ENCODE measurements at places on chromosomes 3 and 15.
A peak's percentile ranks its signal among the peaks of the same experiment; 100 is the strongest.

- H3K4me1 ChIP-seq: no peaks in the 10 kb centered on the region
- no peaks in the 10 kb centered on the region for H3K36me3 ChIP-seq
These were observed 83.4 kb downstream of the GABRB3 start for GRCh38 chr15:26689462-26689861.

GRCh38 chr3:40649346-40649745 lies 124.6 kb downstream of the ZNF621 start:
- no peak overlapping the region for H3K27ac ChIP-seq
- H3K36me3 ChIP-seq: no peaks in the 10 kb centered on the region
- H3K4me1 ChIP-seq: no peaks in the 10 kb centered on the region
- no peak overlapping the region for H3K4me3 ChIP-seq
- no peaks in the 10 kb centered on the region for H3K27me3 ChIP-seq

- no peak for DNase-seq
- no peak overlapping the region for H3K27ac ChIP-seq
- no peaks in the 10 kb centered on the region for H3K4me1 ChIP-seq
- no peaks in the 10 kb centered on the region for H3K27me3 ChIP-seq
- no peaks in the 10 kb centered on the region for H3K36me3 ChIP-seq
- H3K4me3 ChIP-seq: no peak overlapping the region
These were observed 70.7 kb downstream of the CHRD start for GRCh38 chr3:184450547-184450946.

GRCh38 chr3:32480604-32481003 lies 22.0 kb downstream of the CMTM6 start:
- H3K4me1 ChIP-seq: no peaks in the 10 kb centered on the region
- no peak overlapping the region for H3K4me3 ChIP-seq

DNA sequence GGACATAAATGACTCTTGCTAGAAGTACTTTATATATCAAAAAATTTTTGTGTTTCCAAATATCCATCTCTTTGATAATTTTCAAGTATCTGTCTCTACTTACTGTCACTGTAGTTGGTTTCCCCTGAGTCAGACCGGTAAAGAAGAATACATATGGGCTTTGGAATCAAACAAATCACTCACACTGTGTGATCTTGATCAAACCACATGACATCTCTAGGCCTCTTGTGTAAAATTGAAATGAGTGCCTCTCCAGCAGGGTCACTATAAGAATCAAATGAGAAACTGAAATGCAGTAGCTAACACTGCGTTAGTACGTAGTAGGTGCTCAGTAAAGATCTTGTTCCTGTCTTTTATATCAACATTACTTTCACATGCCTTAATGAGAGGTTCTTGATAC lies 314.6 kb upstream of the STT3B start:
- peaks cover 71% of the 10 kb centered on the region for H3K4me1 ChIP-seq
- H3K36me3 ChIP-seq: no peaks in the 10 kb centered on the region
- DNase-seq: no peak

GRCh38 chr3:150449169-150449721 lies 41.1 kb downstream of the TSC22D2 start:
- H3K4me1 ChIP-seq: peaks cover 4% of the 10 kb centered on the region
- no peak for DNase-seq
- no peaks in the 10 kb centered on the region for H3K27me3 ChIP-seq
- peak overlapping the region; percentile 6 for H3K27ac ChIP-seq
- H3K4me3 ChIP-seq: no peak overlapping the region

DNA sequence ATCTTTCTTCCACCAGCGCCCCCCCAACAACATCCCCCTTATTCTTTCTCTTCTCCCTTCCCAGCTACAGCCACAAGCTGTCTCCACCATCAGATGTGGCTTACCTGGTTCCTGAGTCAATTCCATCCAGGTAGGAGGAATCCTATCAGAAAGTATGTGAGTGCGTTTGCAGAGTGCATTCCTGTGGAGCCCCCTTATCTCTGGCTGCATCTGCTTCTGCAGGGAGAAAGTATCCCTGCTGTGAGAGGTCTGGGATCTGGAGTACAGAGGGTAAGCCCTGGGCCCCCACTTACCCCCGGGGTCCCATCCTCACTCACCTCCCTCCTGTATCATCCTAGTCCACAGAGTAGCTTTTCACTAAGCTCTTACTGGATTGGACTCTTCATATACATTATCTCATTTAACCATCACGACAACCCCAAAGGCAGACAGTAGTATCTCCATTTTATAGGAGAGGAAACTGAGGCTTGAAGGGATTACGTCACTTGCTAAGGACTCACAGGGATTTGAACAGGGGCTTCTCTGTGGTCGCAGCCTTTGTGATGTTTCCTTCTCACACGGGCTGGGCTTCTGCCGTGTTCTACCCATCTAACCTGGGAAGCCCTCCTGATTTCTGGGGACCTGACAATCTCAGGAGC lies 22.2 kb upstream of the MAGEF1 start:
- no peak overlapping the region for H3K27ac ChIP-seq
- no peaks in the 10 kb centered on the region for H3K4me1 ChIP-seq
- no peaks in the 10 kb centered on the region for H3K36me3 ChIP-seq
- no peaks in the 10 kb centered on the region for H3K27me3 ChIP-seq
- no peak overlapping the region for H3K4me3 ChIP-seq

- peaks cover 24% of the 10 kb centered on the region for H3K36me3 ChIP-seq
- peaks cover 16% of the 10 kb centered on the region for H3K4me1 ChIP-seq
- no peak overlapping the region for H3K4me3 ChIP-seq
- no peaks in the 10 kb centered on the region for H3K27me3 ChIP-seq
- no peak for DNase-seq
- H3K27ac ChIP-seq: no peak overlapping the region
These were observed 20.4 kb downstream of the SEC61A1 start for GRCh38 chr3:128072454-128073184.

GRCh38 chr3:59542276-59542675 lies 492.5 kb upstream of the CFAP20DC start:
- no peak overlapping the region for H3K4me3 ChIP-seq
- H3K27me3 ChIP-seq: no peaks in the 10 kb centered on the region
- DNase-seq: no peak
- H3K36me3 ChIP-seq: no peaks in the 10 kb centered on the region

- no peaks in the 10 kb centered on the region for H3K36me3 ChIP-seq
- H3K27me3 ChIP-seq: peaks cover 21% of the 10 kb centered on the region
- no peak overlapping the region for H3K4me3 ChIP-seq
These were observed 3.8 kb downstream of the GPR156 start for GRCh38 chr3:120281261-120281660.

GRCh38 chr15:100687582-100688141 lies 85.3 kb downstream of the ASB7 start:
- no peak overlapping the region for H3K27ac ChIP-seq
- no peak overlapping the region for H3K4me3 ChIP-seq
- DNase-seq: no peak
- no peaks in the 10 kb centered on the region for H3K36me3 ChIP-seq
- no peaks in the 10 kb centered on the region for H3K27me3 ChIP-seq
- H3K4me1 ChIP-seq: no peaks in the 10 kb centered on the region

DNA sequence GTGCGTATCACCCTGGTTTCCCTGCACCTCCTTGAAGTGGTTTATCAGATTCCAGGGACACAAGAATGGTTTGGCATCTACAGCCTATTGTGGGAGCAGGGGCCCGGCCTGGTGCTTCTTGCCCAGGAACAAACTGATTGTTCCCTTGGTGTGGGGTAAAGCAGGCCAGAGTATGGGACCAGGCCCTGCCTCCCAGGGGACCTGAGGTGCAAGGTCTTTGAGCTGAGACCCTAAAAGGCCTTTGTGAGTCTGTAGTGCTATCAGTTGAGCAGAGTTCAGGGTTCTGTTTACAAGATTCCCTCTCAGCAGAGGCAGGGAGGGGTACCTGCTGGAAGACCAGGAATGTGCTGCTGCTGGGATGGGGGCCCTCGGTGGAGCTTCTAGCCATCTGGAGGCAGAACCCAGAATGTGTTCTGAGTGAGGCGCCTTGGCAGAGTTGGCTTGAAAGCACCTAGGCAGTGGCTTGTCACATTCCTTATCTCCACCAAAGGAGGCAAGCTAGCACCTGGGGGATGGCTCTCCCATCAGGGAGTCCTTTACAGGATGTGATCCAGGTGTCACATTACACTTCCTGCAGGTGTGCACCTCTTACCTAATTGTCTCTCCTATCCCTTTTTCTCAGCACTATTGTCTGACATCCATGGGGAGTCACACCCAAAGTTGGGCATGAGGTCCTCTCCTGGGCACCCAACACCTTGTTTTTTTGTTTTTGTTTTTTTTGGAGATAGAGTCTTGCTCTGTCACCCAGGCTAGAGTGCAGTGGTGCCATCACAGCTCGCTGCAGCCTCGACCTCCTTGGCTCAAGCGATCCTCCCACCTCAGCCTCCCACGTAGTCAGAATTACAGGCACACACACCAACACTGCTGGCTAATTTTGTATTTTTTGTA lies 13.1 kb downstream of the FLNB start:
- no peaks in the 10 kb centered on the region for H3K27me3 ChIP-seq
- no peak overlapping the region for H3K27ac ChIP-seq
- H3K4me1 ChIP-seq: no peaks in the 10 kb centered on the region

- no peak overlapping the region for H3K4me3 ChIP-seq
- no peak for DNase-seq
- no peak overlapping the region for H3K27ac ChIP-seq
- no peaks in the 10 kb centered on the region for H3K4me1 ChIP-seq
- peaks cover 3% of the 10 kb centered on the region for H3K27me3 ChIP-seq
These were observed 67.5 kb upstream of the TSEN2 start for GRCh38 chr3:12416731-12417130.

- no peaks in the 10 kb centered on the region for H3K36me3 ChIP-seq
- H3K4me3 ChIP-seq: no peak overlapping the region
- H3K27ac ChIP-seq: no peak overlapping the region
- DNase-seq: no peak
These were observed 163.6 kb upstream of the NDN start for GRCh38 chr15:23850666-23851065.

DNA sequence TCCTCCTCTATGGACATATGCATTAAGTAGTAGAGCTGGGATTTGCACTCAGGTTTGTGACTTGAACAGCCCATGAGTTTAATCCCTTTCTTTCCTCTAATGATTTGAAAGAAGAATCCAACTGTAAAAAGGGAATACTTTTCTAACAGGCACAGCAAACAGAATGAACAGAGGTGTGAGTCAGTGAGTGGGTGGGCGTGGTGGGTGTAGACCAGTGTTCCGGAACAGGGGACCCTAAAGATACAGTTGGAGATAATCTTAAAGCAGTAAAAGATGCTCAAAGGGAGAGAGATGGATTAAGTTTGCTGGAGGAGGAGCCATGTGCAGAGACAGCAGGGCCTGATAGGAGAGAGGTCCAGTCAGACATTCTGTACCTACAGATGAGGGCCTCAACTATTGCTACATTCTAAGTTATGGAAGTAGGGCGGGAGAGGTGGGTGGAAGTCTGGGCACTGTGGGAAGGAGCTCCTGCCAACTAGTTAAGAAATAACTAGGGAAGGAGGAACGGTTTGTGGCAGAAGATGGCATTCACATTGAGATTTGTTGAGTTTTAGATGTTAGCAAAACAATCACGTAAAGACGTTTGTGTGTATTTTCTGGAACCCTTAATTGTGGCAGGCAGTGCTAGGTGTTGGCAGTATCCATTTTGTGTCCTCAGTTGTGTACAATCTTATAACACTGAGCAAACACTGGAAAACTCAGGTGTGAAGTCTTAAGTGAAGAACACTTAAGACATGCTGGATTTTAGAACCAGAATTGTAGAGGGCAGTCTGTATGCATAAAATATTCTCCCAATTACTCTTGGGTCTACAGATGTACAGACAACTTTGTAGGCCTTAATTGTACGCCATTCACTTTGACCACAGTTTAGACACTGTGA lies 511.0 kb downstream of the GRM7 start:
- no peak overlapping the region for H3K27ac ChIP-seq
- no peaks in the 10 kb centered on the region for H3K4me1 ChIP-seq
- H3K4me3 ChIP-seq: no peak overlapping the region

GRCh38 chr15:100926971-100927756 lies 8.0 kb downstream of the LRRK1 start:
- no peaks in the 10 kb centered on the region for H3K27me3 ChIP-seq
- H3K36me3 ChIP-seq: no peaks in the 10 kb centered on the region
- H3K27ac ChIP-seq: no peak overlapping the region
- no peaks in the 10 kb centered on the region for H3K4me1 ChIP-seq
- H3K4me3 ChIP-seq: no peak overlapping the region
- no peak for DNase-seq

GRCh38 chr15:85837011-85837433 lies 42.3 kb upstream of the KLHL25 start:
- H3K27me3 ChIP-seq: no peaks in the 10 kb centered on the region
- H3K36me3 ChIP-seq: no peaks in the 10 kb centered on the region
- H3K4me1 ChIP-seq: peaks cover 4% of the 10 kb centered on the region
- no peak overlapping the region for H3K27ac ChIP-seq
- no peak for DNase-seq
- H3K4me3 ChIP-seq: no peak overlapping the region

DNA sequence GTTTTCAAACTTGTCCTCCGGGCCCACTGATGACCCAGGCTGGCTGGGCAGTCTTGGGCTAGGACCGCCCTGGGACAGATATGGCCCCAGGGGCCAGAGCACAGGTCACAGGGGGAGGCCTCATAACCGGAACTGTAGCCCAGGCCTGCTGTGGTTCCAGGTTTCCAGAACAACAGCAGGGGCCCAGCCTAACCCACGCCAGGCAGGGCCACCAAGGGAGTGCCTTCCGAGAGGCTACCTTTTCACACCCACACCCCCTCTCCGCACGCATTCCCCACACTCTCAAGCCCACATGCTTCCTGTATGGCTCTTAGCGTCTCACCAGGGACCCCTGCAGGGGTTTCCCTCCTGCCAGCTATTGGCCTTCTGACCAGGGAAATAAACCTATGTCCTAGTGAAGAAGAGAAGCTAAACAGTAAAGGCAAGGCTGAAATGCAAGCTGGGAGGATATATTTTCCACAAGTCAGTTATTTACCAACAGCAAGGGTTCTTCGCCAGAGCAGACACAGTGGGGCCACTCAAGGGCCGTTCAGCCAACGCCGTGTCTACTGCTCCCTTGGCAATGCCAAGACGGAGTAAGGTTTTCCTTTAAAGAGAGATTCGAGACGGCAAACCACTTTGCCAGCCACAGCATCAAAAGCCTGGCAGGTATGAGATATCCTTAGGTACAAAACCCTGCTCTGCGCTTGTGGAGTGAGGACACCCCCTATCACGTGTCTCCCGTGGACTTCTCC lies 135.1 kb downstream of the ATP10A start:
- H3K4me1 ChIP-seq: no peaks in the 10 kb centered on the region
- H3K36me3 ChIP-seq: no peaks in the 10 kb centered on the region
- DNase-seq: no peak
- H3K27me3 ChIP-seq: no peaks in the 10 kb centered on the region

GRCh38 chr3:124660599-124660998 lies 69.7 kb upstream of the UMPS start:
- DNase-seq: no peak
- H3K4me3 ChIP-seq: no peak overlapping the region
- peaks cover 4% of the 10 kb centered on the region for H3K27me3 ChIP-seq
- H3K4me1 ChIP-seq: no peaks in the 10 kb centered on the region

DNA sequence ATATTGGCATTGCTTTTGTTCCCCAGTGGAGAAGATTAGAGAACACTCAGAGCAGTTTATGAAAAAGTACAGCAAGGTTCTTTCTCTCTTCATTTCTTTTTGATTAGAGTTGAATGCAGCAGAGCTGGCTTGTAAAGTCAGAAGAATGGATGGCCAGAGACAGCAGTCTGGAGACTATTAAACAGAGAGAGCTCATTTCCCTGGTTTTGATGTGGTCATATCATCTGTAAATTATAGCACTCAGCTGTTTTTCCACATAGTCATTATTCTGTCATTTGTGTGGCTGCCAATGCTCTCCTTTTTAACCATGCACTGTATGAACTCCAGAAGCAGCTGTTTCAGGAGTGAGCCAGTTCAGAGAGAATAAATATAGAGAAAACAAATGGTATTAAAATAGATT lies 177.4 kb upstream of the CRBN start:
- H3K36me3 ChIP-seq: no peaks in the 10 kb centered on the region
- no peak overlapping the region for H3K27ac ChIP-seq
- H3K27me3 ChIP-seq: no peaks in the 10 kb centered on the region
- no peak for DNase-seq

GRCh38 chr3:144189044-144189443 lies 217.4 kb downstream of the DIPK2A start:
- H3K36me3 ChIP-seq: no peaks in the 10 kb centered on the region
- no peak overlapping the region for H3K4me3 ChIP-seq
- H3K4me1 ChIP-seq: no peaks in the 10 kb centered on the region
- no peaks in the 10 kb centered on the region for H3K27me3 ChIP-seq
